Mucosa of gallbladder (tissue), 1 donor: ENCODE measurements at places on chromosomes 1 and 21. TPM values are rescaled to one million over a fixed set of nuclear protein-coding genes. Genes with fewer than 3 reads are reported as not detected.

DNA sequence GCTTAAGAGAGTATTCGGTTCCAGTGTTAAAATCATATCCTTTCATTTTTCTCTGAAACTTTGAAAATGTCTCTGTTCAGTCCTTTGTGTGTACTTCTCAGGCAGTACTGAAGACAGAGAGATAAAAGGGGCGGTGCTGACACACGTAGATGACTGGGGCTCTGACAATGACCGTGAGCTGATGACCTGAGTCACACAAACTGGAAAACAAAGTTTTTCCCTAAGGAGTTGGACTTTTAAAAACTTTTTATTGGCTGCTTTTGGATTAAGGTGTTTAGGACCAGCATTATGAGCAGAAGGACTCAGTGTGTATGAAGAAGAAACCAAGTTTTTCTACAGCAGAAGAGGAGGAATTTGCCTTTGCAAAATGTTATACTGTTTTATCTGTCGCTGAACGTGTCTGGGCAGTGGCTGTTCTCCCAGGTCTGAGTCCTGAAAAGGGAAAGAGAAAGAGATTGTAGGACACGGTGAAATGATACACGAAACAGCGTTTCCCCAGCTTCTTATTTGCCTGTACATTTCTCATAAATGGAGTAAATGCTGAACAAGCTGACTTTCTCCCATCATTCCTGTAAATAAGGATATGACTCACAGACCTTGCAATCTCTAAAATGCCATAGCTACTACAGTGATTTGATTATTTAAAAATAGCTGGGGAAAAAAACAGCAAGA, 51.5 kb downstream of the MAP3K7CL start:
- peak; percentile 43 for DNase-seq

DNA sequence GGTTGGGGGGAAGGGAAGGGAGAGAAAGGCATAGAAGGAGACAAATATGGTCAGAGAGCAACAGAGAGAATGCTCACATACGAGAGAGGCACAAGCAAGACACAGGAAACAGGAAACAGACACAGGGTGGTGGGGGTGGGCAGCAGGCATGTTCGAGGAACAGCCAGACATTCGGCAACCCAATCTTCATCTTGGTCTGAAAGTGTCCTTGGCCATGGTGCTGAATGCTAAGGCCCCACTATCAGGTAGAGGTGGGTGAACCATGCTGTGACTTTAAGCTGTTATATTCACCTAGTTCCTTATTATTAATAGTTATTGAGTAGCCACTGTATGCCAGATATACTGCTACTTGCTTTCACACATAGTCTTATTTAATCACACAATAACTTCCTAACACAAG, 109.2 kb downstream of the DDX20 start:
- DNase-seq, result no peak

DNA sequence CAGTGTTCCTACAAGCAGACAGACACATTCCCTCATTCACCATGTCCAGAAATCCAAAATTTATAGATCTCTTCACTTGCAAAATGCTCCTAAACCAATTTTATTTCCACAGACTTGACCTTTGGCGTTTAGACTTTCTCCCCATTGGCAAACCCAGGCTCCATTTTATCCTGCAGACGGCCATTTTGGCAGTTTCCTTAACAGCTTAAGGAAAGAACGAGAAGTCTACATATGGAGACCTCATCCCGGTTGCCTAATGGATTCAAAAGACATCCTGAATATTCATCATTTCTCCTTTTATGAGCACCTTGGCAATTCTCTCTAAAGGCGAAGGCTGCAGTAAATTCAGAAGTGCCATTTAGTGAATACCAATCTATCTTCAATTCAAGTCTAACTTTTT, 132.9 kb downstream of the HLX start:
- no peak for DNase-seq

CD247 gene
- 5.2 TPM for total RNA-seq

GRCh38 chr21:33684923-33685560, 42.7 kb downstream of the ITSN1 start:
- DNase-seq, result no peak

DNA sequence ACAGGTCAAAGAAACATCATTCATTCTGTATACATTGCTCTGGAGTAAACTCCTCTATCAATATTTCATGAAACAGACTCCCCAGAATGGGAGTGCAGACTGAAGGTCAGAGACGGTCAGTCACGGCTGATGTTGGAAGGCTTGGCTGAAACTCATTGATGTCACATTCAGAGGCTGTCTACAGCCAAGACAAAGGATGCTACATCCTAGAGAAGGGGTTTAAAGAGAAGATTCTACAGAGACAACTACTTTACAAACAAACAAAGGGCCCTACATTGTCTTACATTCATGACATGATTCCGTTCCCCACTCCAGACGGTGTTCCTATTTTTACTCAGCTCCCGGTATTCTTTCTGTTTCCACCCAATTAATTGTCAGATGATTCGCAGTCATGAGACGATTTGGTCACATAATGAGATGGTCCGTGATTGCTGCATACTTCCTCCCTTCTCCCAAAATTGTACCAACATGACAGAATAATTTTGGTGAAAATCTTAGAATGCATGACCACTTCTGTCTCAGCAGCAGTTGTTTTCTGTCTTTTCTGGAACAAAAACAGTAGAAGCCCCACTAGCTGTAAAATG, 73.8 kb upstream of the VAV3 start:
- no peak for DNase-seq

DNA sequence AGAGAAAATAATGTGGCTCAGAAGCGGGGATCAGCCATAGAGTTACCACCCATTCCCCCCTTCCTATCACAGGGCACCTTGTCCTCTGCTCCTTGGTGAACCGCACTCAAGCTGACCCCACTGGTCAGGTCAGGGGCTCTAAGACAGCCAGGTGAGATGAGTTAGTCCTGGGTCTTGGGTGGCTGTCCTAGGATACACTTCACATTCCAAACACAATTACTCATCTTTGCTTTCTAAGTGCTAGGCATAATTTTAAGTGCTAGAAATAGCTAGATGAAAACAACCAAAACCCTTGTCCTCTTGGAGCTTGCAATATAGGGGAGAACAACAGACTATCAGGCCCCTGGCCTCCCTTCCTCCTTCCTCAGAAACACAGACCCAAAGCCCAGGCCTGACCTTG, 7.8 kb upstream of the MUTYH start:
- no peak for DNase-seq

CFHR1 gene
- total RNA-seq, result 0.75 TPM

TRIM67 gene
- 0.03 TPM for total RNA-seq

DNA sequence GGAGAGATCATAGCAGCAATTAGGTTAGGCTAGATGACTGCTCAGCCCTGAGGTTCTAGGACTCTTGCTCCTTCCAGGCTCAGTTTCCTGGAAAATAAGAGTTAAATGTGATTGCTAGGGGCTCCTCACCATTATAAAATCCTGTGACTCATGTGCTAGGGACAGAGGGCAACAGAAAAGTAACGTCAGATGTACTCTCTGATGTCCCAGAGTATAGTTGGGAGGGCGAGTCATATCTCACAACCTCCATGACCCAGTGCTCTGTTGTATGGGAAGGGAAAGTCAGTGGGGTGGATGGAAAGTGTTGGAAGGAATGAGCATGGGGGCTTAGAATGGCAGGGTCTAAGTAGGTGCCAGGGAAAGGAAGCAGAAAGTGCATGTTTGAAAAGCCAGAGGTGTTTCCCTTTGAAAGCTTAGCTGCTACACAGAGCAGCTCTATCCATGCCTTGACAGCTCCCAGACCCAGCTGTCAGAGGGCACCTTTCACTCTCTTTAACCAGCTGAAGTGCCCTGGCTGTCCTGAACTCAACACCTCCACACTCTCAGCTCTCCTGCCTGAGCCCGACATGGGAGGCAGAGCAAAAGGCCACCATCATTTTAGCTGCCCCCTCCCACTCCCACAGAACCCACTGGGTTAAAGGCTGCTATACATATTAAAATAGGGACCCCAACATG, 11.6 kb downstream of the GJA5 start:
- no peak for DNase-seq

GRCh38 chr1:19644395-19644680, 227 bp downstream of the NBL1 start:
- DNase-seq, result no peak

GRCh38 chr1:32063261-32063681, 9.5 kb upstream of the TMEM39B start:
- no peak for DNase-seq

GRCh38 chr1:75632350-75632949, 21.5 kb upstream of the SLC44A5 start:
- no peak for DNase-seq

GRCh38 chr1:162319493-162320175, 57.0 kb downstream of the SPATA46 start:
- no peak for DNase-seq

DNA sequence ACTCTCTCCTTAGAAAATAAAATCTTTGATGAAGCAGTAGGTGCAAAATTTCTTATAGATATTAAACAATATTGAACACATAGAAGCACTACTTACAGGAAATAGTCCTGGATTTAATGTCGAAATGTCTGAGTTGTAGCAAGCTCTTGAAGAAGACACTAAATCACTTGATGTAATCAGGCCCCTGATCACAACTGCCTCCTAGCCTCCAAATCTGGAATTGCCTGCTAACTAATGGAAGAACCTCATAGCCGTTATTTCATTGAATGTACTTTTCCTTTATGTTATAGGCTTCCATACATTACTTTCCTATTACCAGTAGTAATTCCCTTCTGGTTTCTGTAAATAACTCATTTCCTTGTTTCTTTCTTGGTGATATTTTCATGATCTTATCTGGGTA, 675.7 kb upstream of the CHRM3 start:
- DNase-seq, result no peak

DNA sequence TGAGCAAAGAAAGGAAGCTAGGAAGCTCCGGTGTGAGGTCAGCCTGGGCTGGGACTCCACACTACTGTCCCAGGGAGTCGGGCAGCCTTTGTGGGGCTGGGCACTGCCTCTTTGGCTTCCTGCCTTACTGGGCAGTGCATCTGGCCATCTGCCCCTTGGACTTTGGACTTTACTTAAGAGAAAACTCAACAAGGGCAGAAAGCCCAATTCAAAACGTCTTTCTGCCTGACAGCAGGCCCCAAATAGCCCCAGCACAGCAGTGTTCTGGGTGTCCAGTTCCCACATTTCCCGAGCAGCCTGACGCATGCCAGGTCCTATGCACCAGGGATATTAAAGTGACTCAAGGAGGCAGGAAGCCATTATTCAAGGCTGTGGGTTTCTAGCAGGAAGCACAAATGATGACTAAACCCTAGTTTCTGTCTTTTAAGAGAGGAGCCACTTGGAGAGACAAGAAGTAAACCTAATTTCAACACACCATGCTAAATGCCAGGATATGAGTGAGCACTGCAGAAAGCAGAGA, 37.9 kb upstream of the EDEM3 start:
- peak; percentile 88 for DNase-seq

GRCh38 chr1:242568666-242569065, 44.2 kb upstream of the PLD5 start:
- no peak for DNase-seq

GRCh38 chr1:13968361-13968760, 268.4 kb downstream of the PRDM2 start:
- DNase-seq, result no peak

GRCh38 chr1:31714442-31715086, 10.7 kb upstream of the COL16A1 start:
- peak; percentile 46 for DNase-seq

GRCh38 chr1:5274527-5274926, 620.1 kb downstream of the AJAP1 start:
- no peak for DNase-seq

GUCA2A gene
- 1.1 TPM for total RNA-seq

GRCh38 chr1:200081151-200081968, 53.9 kb downstream of the NR5A2 start:
- no peak for DNase-seq

- no peak for DNase-seq
Observed at GRCh38 chr1:52157582-52157981, 15.7 kb downstream of the ZFYVE9 start.

FNBP1L gene
- total RNA-seq, result 57.1 TPM

DNA sequence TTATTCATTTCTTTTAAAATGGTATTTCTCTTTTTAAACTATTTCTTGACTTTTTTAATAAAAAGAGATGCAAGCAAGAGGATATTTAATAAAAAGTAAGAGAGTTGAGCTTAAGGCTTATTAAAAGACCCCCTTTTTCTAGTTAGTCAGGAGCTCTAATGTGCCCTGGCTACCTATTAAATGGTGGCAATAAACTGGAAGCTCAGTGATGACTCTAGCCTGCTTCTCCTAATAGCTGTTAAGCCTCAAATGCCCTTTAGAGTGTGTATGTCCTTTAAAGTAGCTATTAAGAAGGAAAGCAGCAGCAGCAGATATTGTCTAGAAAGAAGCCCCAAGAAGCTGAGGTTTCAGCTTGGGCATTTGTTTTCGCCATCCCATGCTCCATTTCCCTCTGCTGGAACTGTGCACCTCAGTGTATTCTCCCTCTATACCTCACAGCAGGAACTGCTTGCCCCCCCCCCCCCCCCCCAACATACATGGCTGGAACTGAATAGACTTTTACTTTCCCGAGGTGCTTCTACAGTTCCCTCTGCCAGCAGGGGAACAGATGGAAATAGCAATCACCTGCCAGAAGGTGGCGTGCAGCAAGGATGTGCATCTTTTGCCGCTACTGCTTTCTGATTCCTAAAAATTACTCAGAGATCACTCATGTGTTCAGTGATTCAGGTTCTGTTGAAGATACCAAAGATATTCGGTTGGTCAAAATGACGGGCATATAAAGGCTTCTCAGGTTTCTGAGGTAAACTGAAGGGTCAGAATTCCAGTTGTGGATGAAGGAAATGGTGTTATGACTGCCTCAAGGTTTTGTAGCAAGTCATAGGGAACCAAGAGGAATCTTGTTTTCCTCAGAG, 2.5 kb downstream of the RGS4 start:
- DNase-seq, result peak; percentile 59

DNA sequence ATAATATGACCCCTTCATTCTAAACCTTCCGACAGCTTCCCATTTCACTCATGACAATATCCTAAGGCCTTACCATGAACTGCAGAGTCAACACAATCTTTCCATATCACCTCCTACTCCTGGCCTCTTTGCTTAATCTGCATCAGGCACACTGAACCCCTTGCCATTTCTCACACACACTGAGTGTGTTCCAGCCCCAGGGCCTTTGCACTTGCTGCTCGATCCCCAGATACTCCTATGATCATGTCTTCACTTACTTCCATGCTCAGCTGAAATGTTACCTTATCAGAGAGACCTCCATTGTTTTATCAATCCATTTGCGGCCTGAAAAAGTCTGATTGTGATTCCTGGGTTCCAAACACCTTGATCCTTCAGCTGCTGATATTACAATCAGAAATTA, 47.0 kb downstream of the ETS2 start:
- no peak for DNase-seq

MTHFR gene
- total RNA-seq, result 47.2 TPM

- no peak for DNase-seq
Observed at GRCh38 chr1:197916500-197916983, 630 bp upstream of the LHX9 start.

NR0B2 gene
- 98.9 TPM for total RNA-seq

- DNase-seq, result no peak
Observed at GRCh38 chr21:42304556-42305454, 10.4 kb downstream of the TFF3 start.

- DNase-seq, result no peak
Observed at GRCh38 chr1:225607355-225607754, 45.6 kb downstream of the ENAH start.

DNA sequence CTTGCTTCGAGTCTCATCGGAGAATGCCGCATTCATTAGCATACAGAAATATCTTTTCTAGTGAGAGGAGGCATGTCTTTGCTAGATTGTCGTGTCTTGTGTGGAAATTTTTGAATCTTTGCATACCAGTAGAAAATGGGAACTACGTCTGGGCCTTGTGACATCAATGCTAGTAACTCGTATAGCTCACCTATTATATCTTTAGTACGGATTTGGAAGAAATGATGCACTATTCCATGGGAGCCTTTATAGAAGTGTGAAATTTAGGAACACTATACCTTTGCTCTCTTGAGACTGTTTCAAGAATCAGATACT, 835 bp downstream of the UHMK1 start:
- no peak for DNase-seq
